ENCODE measurements at places on chromosomes 11 and 22.

- no peak for DNase-seq
These were observed 67.2 kb upstream of the CD82 start for GRCh38 chr11:44498089-44498871.

GRCh38 chr11:63480039-63480438 is 10.9 kb downstream of the PLAAT5 start:
- DNase-seq, result no peak

DNA sequence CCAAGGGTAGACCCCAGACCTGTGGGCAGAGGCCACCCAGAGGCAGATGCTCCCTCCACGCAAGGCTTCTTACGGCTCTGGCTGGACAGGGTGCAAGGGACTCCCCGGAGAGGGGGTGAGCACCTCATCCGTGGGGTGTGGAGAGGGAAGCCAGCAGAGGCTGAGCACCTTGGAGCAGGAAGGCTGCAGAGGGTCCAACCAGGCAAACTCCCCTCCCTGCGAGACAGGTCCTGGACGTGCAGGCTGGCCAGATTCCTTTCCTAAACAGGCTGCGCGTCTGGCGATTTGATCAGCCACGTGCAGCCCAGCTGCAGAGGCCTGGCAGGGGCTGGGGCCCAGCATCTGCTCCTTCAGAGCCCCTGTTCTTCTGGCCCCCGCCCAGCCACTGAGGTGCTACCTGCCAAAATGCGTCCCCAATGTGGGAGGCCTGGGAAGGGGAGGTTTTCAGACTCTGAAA is 49.3 kb downstream of the WNT11 start:
- DNase-seq, result no peak

DNA sequence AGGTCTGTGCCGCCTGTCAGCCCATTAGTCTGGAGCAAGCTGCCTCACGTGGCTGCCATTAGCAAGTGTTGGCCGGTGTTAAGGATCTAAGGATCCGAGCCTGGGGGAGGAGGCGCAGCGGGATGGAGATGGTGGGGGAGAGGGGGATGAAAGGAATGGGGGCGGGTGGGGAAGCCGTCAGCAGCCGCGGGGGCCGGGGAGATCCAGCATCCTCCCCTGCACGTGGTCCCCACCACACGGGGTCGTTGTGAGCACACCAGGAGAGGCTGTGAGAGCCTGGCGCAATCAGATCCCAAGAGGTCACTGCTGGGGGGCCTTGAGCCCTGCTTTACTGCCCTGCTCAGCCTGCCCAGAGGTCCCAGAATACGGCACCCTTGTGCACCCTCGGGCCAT is 7.3 kb downstream of the CABP7 start:
- no peak for DNase-seq

DNA sequence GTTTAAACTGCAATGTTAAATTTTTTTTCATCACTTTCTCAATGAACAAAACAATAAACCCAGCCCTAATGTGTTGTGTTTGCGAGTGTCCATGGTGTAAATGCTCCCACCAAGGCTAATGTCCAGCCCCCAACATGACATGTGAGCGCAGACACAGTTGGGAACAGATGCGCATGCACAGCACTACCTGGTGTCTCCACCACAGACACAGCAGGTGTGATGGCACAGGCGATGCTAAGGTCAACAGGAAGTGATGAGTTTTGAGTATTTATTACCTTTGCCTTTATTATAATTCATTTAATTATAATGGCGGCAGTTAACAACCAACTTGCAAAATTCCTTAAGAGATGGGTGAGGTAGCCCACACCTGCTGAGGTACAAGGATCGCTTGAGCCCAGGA is 42.9 kb downstream of the MICAL3 start:
- no peak for DNase-seq

DNA sequence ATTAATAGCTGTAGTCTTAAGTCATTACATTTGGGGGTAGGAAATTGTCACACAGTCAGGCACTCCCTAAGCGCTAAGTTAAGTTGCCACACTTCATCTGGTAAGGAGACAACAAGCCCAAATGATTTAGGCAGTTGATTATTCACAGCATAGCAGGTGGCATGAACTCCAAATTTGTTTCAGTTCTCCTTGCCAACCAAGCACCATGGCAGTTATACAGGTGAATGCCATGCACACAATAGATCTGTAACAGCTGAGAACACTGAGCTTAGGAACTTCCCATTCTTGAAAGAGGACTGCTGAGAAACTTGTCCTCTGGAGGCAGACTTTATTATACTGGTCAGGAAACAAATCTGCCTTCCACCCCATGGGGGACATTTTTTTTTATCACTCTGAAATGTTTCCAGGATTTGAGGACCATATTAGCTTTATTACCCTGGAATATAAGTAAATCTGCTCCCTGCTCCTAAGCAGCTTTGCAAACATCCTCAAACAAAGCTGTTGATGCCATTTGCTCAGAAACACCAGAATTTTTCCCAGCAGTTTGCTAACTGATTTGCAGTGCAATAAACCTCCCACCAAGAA is 5.1 kb upstream of the INTS4 start:
- DNase-seq, result no peak

DNA sequence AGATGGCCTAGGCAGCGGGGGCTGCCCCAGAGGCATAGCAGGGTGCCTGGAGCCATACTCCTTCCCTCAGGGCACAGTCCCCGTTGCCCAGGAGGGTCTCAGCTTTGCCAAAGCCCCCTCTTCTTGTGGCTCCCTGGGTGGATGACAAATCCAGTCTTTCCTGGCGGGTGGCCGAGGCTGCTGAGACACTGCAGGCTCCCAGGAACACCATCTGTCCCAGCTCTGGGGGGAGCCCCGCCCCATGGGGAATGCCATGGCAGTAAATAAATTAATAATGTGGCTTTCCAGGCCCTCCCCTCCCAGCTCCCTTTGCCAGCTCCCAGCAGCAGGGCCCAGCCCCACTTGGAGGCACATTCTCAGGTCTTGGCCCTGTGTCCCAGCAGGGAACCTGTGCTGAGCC is 45.0 kb downstream of the PDE2A start:
- DNase-seq, result no peak

GRCh38 chr22:47090591-47091245 is 328.3 kb downstream of the TBC1D22A start:
- DNase-seq, result no peak

DNA sequence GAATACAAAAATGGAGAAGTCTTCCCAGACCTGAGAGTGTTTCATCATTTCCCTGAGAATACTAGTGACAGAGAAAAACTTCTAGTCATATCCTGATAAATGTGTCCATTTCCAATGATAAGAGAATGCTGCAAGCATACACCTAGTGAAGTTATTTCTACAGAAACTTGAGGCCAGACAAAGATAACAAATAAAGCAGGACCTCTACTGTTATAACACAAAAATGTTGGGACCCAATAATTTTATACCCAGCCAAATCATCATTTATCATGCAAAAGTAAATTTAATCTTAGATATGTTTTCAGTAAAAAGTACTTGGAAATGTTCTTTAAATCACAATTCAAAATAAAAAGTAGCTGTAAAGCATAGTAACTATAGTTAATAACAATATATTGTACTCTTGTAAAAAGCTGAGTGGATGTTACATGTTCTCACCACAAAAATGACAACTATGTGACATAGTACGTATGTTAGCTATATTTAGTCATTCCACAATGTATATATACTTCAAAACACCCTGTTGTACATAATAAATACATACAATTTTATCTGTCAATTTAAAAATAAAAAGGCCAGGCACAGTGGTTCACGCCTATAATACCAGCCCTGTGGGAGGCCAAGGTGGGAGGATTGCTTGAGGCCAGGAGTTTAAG is 12.6 kb downstream of the RRAS2 start:
- DNase-seq, result no peak

DNA sequence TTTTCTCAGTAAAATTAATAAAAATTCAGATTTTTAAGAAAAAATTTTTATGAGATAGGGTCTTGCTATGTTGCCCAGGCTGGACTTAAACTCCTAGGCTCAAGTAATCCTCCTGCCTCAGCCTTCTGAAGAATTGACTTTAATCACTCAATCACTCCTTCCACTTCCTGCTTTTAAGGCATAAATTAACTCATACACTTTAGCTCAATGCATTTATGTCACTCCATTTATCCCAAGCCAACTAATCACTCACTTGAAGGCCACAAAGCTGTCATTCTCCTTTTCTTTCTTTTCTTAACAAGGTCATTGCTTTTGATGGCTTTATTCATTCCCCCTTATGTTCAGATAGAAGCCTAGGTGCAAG is 877 bp downstream of the ALG9 start:
- no peak for DNase-seq

- DNase-seq, result no peak
These were observed 79.5 kb upstream of the PICALM start for GRCh38 chr11:86148345-86148747.

DNA sequence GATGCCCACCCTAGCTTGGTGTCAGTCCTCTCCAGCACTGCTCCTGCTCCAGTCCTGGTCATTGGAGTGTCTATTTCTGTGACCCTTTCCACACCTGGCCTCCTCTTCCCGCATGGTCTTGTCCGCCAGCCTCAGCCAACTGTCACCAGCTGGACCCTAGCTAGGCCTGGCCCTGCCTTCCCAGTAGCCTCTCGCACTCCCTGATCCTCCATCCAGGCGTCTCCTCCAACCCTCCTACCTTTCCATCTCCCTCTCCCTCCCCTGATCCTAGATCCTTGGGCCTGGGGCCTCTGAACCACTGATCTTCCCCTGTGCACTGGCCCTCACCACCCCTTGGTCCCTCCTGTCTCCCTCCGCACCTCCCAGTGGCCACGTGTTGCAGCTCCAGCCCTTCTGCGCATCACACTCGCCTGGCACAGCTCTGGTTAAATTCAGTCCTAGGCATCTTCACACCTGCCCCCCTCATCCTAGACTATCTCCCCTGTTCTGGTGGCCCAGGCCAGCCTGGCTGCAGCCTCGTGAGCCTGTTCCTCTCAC is 9.9 kb downstream of the SYNGR1 start:
- no peak for DNase-seq

- DNase-seq, result no peak
These were observed 95.6 kb downstream of the CD44 start for GRCh38 chr11:35234460-35235156.

GRCh38 chr11:66855574-66856495 is 1.0 kb upstream of the LRFN4 start:
- DNase-seq, result peak; percentile 65

DNA sequence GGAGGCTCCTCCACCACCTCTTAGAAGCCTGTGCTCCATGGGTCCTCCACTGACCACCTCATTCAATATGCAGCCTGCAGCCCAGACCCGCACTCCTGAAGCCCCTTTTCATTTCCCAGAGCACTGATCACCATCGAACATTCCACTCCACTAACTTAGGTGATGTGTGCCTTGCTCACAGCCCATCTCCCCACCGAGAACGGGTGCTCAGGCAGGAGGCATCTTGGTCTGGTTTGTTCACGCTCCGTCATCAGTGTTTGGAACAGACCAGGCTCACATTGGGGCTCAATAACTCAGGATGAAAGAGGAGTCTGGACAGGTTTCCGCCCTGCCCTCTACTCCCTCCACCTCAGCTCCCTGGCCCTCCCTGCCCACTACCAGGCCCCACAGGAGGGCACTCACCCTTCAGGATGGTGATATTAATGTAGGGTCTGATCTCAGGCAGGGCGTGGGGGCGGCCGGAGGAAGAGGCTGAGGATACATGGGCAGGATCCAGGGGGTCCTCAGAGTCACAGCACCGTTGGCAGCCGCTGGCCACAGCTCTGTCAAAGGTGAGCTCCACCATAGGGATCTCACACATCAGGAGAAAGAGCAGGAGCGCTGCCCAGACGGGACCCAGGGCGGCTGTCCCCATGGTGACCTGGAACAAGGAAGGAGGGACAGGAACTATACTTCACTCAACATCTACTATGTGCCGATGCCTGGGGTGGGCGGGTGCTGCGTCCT is 3.1 kb downstream of the C1QTNF6 start:
- DNase-seq, result no peak

- no peak for DNase-seq
These were observed 128.0 kb downstream of the MPPED1 start for GRCh38 chr22:43539572-43540528.

DNA sequence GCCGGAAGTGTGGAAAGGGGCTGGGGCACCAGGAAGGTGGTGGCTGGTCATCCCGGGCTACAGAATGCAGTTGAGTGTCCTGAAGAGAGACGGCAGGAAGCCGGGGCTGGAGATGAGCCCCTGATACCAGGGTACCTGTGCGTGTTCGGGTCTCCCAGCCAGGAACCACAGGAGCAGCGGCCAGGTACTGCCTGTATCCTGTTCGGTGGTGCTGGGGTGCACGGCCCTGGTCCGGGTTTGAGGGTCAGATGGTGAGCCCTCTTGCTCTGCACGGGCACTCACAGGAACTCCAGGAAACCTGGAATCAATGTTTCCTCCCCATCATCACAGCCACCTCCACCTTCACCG is 253.1 kb upstream of the B3GAT1 start:
- DNase-seq, result no peak

DNA sequence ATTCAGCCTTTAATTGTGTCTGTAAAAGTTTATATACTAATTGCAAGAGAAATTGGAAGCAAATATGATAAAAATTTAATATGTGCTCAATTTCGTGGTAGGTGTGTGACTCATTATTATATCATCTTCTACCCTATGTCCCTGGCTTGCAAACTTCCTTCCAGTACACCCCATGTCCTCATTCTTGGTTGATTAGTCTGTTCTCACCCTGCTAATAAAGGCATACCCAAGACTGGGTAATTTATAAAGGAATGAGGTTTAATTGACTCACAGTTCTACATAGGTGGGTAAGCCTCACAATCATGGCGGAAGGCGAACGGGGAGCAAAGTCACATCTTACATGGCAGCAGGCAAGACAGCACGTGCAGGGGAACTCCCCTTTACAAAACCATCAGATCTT is 11.9 kb downstream of the MRGPRX3 start:
- DNase-seq, result no peak

DNA sequence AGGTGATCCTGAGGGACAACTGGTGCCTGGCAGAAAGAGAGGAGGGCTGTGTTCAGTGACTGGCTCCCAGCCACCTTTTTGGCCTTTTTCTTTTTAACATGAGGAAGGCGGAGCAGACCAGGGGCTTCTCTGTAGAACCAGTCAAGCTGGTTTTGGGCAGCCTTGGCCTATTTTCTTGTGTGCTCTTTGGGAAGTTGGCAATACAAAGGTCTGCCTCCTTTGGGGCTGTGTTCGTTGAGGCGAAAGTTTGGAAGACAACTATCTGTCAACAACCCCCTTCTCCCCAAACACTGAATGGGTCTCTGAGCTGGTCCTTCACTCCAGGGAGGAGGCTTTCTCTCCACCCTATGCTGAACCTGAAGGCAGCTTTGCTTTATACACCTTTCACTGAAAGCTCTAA is 8.5 kb downstream of the MARK2 start:
- peak; percentile 97 for DNase-seq

DNA sequence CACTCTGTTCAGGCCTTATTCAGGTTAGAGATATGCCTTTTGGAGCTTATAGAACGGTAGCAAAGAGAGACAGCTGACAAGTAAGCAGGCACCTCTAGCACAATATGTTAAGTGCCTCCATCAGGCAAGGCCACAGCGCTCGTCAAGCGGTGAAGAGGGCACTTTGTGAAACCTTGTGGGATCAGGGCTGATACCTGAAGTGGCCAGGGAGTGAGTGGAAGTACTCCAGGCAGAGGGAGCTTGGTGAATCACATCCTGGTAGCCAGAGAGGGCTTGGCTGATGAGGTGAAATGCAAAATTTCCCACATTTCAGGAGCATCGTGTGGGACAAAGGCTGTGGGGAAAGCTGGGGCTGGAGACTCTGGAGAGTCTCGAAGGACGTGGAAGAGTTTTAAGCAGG is 87.4 kb downstream of the PKNOX2 start:
- DNase-seq, result no peak

Measured in LNCaP clone FGC (cell line).